Ammon's horn (tissue), 1 donor: ENCODE measurements at places on chromosomes 2 and 18.

- no peak for DNase-seq
These were observed 152.6 kb downstream of the COL6A3 start for GRCh38 chr2:237261327-237261726.

DNA sequence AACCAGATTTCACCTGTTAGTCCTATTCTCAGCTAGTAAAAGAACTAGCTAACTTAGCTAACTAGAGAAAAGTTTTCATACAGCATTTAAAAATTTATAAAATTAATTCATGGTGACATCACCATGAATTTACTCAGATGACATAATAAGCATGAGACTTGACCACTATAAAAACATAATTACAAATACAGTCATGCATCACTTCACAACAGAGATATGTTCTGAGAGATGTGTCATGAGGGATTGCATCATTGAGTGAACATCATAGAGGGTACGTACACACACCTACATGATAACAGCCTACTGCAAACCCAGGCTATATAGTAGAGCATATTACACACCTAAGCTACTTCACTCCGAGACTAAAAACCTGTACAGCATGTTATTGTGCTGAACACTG is 481.3 kb upstream of the CHAC2 start:
- DNase-seq, result no peak

DNA sequence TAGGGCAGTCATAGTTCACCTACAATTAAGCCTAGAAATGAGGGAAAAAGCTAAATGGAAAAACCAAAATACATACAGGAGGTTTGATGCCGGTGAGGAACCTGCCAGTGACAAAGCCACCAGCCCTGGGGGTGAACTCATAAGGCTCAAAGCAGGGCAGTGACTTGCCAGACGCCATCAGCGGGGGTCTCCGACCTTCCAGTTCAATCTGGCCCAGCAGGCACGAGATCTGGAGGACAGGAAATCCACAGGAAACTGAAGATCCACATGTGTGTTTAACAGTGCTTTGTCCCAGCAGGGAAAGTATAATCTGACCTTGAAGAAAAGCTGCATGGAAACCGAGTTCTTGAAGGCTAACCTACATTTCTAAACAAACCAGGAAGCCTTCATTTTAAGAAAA is 60.1 kb downstream of the POLR1A start:
- no peak for DNase-seq

- DNase-seq, result no peak
These were observed 52.0 kb downstream of the KIF5C start for GRCh38 chr2:148926981-148927401.
